ENCODE measurements at places on chromosomes 11 and 22.

DNA sequence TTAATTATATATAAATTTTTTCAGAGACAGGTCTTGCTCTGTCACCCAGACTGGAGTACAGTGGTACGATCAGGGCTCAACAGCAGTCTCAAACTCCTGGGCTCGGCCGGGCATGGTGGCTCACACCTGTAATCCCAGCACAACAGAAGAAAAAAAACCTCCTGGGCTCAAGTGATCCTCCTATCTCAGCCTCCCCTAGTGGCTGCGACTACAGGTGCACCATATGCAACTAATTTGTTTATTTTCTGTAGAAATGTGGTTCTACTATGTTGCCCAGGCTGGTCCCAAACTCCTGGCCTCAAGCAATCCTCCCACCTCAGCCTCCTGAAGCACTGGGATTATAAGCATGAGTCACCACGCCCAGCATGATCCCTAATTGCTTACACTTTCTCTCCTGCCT, 56.1 kb upstream of the SLC35C1 start:
- DNase-seq = no peak

GRCh38 chr11:78474451-78474850, 56.8 kb upstream of the GAB2 start:
- DNase-seq = no peak

- DNase-seq = no peak
Observed at GRCh38 chr11:121418625-121419114, 33.4 kb upstream of the SORL1 start.

GRCh38 chr11:100927579-100927978, 202.0 kb downstream of the PGR start:
- no peak for DNase-seq

DNA sequence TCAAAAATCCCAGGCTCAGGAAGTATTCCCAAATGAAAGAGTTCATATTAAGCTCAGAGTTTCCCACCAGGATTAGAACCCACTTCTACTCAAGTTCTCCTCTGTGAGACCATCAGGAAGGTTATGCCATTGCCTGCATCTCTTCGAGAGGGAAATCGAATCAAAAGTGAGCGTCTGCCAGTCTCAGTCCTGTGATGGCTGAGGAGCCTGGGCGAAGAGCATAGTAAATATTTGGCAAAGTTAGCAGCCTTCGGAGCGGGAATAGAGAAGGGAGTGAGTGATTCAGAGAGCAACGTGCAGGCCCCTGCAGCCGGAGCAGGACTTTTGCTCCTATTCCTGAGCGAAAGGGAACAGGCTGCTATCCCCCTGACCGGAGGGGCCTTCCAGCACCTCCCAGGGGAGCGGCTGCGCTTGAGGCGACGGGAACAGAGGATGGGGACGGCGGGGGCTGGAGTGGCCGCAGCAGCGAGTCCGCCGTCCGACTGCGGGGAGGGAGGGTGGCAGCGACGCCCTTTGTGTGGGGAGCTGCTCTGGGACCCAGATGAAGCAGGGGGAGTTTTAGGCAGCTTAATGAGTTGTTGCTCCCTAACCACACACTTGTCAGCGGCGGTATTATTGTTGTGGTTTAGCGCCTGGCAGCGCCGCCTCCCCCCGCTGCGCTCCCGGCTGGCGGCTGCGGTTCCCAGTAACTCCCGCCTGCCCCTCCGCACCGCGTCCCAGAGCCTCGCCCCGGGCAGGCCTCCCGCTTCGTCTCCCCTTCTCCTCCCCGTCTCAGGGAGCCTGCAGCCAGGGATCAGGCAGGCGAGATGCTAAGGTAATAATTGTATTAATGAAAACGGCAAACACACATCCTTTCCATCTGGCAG, 21.7 kb upstream of the NRGN start:
- DNase-seq = no peak

DNA sequence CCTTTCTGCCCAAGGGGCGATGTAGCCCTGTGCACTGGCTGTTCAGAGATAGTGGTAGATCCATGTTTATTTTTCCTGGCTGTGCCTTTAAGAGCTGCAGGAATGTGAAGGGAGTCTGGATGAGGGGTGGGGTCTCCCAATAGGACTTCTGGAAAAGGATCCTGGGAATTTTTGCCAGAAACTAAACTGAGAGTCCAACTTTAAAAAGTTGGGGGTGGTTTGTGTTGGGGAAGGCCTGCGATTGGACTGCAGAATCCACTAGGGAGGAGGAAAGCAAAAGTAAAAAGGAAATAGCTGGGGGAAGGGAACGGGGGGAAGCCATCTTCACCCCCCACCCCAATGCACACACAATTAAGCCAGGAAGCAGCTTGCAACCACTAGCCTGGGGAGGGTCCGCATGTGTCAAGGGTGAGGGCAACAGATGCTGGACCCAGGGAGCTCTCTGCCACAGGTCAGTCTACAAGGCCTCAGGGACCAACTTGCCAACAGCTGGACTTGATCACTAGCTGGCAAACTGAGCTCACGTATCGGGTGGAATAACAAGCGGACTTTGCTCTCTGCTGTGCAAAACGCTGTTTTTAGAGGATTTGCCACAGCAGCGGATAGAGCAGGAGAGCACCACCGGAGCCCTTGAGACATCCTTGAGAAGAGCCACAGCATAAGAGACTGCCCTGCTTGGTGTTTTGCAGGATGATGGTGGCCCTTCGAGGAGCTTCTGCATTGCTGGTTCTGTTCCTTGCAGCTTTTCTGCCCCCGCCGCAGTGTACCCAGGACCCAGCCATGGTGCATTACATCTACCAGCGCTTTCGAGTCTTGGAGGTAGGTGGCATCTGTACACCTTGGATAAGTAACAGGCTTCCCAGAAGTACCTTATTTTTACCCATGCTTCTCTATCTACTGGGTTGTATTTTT, at the start of gene OLFML1:
OLFML1 (plus strand) TSS at position 321 of the 912 bp plus-strand sequence; CDS start at position 691, 370 bp downstream.
- DNase-seq = no peak
